ENCODE measurements at places on chromosomes 3 and 15. TPM values are rescaled to one million over a fixed set of nuclear protein-coding genes. Genes with fewer than 3 reads are reported as not detected.

RAB6B gene
- 10.5 TPM for total RNA-seq

GRCh38 chr3:58607816-58608215, 30.6 kb upstream of the FAM107A start:
- H3K27me3 ChIP-seq = peaks cover 13% of the 10 kb centered on the region
- no peak for DNase-seq
- no peak overlapping the region for H3K4me3 ChIP-seq
- no peak overlapping the region for H3K27ac ChIP-seq
- no peaks in the 10 kb centered on the region for H3K36me3 ChIP-seq

- H3K36me3 ChIP-seq = no peaks in the 10 kb centered on the region
- peaks cover 1% of the 10 kb centered on the region for H3K4me1 ChIP-seq
- no peak overlapping the region for H3K27ac ChIP-seq
- no peak overlapping the region for H3K4me3 ChIP-seq
Observed at GRCh38 chr15:66578286-66578875, 12.6 kb upstream of the LCTL start.

DNA sequence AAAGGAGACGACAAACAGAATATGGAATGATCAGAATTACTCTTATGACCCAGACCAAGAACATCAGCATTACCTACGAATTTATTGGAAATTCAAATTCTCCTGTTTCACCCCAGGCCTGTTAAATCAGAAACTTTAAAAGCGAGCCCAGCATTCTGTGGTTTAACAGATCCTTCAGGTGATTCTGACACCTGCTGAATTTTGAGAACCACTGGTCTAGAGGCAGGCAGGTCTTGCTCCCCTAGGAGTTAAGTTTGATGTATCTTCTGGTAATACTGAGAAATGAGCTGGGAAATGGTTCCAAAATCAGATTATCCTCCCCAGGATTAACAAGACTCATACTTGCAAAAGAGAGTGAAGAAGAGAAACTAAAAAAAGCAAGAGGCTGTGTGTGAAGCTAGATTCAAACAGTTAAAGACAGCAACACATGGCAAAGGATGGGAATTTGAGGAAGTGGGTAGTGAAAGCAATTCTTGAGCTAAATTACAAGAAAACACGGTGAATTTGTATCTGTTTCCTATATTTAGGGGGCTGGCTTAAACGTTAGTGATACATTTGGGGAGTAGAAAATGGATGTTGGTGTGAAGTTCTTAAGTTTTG, 66.0 kb downstream of the FLNB start:
- no peak for DNase-seq
- H3K27ac ChIP-seq = no peak overlapping the region
- H3K36me3 ChIP-seq = peaks cover 6% of the 10 kb centered on the region
- H3K4me1 ChIP-seq = peaks cover 10% of the 10 kb centered on the region
- no peak overlapping the region for H3K4me3 ChIP-seq

CX3CR1 gene
- not detected for total RNA-seq

EIF5A2 gene
- total RNA-seq = 2.7 TPM

All from progenitor cell of endocrine pancreas (in vitro differentiated cells).